CD4-positive, alpha-beta memory T cell (primary cell): ENCODE measurements at places on chromosomes 2 and 18. TPM values are rescaled to one million over a fixed set of nuclear protein-coding genes. Genes with fewer than 3 reads are reported as not detected.

DNA sequence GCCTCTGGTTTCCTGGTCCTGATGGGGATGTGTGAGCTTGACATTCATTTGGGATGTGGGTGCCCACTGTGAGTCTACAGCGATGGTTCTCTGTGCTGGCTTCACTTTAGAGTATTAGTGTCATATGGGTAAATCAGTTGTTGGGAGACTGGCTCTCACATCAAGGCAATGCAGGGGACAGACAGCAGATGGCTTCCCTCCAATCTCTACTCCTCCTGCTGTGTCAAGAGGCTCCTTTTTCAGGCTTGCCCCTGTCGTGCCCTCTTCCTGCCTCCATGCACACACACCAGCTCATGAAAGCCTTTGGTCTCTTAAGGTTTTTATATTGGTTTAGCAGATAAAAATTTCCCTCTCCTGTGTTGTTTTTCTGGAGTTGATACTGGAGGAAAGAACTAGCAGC, 315.6 kb downstream of the RDH14 start:
- DNase-seq: no peak

GRCh38 chr2:10423400-10423774, 24.7 kb downstream of the ODC1 start:
- no peak for DNase-seq

CMPK2 gene
- 3.5 TPM for total RNA-seq

DNA sequence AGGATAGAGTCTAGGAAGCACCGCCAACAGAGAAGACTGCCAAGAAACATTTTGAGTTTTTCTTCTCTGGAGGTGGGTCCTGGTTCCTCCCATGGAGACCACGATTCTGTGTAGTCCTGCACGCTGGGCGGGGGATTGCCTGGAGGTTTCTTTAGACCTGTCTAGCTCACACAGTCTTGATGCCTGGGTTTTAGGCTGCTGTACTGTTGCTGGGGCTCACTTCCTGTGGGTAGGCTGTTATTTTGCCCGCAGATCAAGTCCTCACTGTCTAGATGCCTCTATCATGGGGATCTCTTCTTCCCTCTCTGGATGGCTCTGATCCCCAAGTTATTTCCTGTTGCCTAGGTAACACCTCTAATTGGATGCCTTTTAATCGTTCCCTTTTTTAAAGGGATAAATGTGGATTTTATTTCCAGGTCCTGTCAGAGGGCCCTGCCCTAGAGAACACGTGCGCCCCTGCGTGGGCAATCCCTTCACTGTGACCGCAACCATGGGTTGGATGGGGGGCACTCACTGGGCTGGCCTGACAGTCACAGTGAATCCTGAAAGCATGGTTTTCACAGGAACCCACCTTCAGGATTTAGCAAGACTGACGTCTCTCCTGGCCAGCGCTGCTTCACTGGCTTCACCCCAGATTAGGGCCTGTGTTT, 115.7 kb downstream of the MSH2 start:
- no peak for DNase-seq

DNA sequence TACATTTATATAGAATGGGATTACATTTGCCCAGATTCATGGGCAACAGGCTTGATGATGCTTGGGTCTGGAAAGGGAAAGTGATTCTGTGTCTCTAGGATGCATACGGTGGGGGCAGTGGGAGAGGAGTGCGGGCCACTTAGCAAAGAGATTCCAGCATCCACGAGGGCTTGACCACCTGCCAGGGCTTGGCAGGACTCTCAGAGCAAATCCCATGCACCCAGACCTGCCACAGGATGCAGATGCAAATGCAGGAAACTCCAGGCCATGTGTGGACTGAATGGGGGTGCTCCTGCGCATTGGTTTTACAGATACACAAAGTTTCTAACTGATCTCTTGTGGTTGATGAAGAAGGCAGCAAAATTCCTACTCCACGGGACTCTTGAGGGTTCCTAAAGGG, 334.7 kb downstream of the CYRIA start:
- no peak for DNase-seq

SULT1C4 gene
- not detected for total RNA-seq

- DNase-seq: no peak
These were observed 61.1 kb downstream of the DDX1 start for GRCh38 chr2:15652801-15653200.

GRCh38 chr2:190088917-190089316, 26.4 kb upstream of the MSTN start:
- no peak for DNase-seq

DNA sequence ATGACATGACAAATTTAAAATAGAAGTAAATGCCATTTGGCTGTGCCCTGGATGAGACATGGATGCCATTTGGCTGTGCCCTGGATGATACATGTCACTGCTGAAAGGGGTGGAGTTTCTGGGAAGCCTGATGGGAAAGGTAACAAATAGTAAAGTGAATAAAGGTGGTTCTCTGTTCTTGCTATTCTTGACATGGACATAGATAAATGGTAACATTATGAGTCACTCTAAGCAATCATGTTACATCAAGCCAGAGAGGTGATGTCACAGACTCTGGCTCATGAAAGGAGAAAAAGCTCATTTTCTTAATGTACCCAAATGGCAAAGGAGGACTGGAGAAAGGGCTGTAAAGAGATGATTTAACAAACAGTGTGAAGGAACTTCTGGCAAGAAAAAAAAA, 86.4 kb downstream of the EML6 start:
- no peak for DNase-seq

- no peak for DNase-seq
These were observed 61.9 kb downstream of the ZNF516 start for GRCh38 chr18:76432970-76433767.
